ENCODE measurements at places on chromosomes 7 and 10. TPM values are rescaled to one million over a fixed set of nuclear protein-coding genes. Genes with fewer than 3 reads are reported as not detected.

ITGB8 gene
- 74.8 TPM for total RNA-seq

GRCh38 chr7:85829817-85830432, 643.1 kb upstream of the SEMA3D start:
- no peak for DNase-seq
- H3K27me3 ChIP-seq, result no peaks in the 10 kb centered on the region
- H3K4me1 ChIP-seq, result no peaks in the 10 kb centered on the region
- no peak overlapping the region for H3K27ac ChIP-seq
- H3K4me3 ChIP-seq, result no peak overlapping the region

DRGX gene
- not detected for total RNA-seq

LRIT1 gene
- not detected for total RNA-seq

- H3K4me1 ChIP-seq, result no peaks in the 10 kb centered on the region
- H3K27ac ChIP-seq, result no peak overlapping the region
- H3K36me3 ChIP-seq, result no peaks in the 10 kb centered on the region
- peak; percentile 12 for DNase-seq
- H3K4me3 ChIP-seq, result no peak overlapping the region
- no peaks in the 10 kb centered on the region for H3K27me3 ChIP-seq
These were observed 572 bp upstream of the BHLHA15 start for GRCh38 chr7:98210513-98211220.

TMEM213 gene
- total RNA-seq, result 0.35 TPM

GRCh38 chr7:44574287-44574872, 672 bp upstream of the DDX56 start:
- no peaks in the 10 kb centered on the region for H3K27me3 ChIP-seq
- H3K27ac ChIP-seq, result peak overlapping the region; percentile 91
- H3K36me3 ChIP-seq, result no peaks in the 10 kb centered on the region
- no peak for DNase-seq

DNA sequence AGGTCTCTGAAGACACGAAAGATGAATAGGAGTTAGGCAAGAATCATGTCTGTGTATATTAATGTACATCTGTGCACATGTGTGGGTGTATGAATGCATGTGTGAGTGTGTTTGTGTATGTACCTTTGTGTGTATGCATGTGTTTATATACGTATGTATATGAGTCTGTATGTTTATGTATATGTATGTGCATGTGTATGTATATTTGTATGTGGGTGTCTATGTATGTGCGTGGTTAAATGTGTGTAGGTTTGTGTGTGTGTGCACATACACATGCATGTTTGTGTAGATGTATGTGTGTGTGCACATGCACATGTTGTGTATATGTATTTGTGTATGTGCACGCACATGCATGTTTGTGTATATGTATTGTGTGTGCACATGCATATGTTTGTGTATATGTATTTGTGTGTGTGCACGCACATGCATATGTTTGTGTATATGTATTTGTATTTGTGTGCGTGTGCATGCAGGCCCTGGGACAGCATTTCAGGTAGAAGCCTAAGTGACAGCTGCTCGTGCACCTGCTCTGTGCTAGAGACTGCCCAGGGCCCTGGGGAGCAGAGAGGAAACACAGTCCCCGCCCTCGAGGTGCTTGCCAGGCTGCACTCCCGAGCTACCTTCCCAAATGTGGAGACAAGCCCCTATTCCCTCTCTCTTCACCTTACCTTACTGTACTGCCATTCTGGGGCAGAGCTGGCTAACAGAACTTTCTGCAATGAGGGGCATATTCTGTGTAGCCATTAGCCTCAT, 12.1 kb downstream of the PNLIPRP1 start:
- H3K4me1 ChIP-seq, result no peaks in the 10 kb centered on the region
- no peaks in the 10 kb centered on the region for H3K27me3 ChIP-seq
- no peaks in the 10 kb centered on the region for H3K36me3 ChIP-seq
- no peak overlapping the region for H3K27ac ChIP-seq

NPC1L1 gene
- total RNA-seq, result not detected

- H3K27me3 ChIP-seq, result no peaks in the 10 kb centered on the region
- H3K36me3 ChIP-seq, result no peaks in the 10 kb centered on the region
- peaks cover 8% of the 10 kb centered on the region for H3K4me1 ChIP-seq
- no peak overlapping the region for H3K27ac ChIP-seq
These were observed 2.0 kb upstream of the MTG1 start for GRCh38 chr10:133391761-133392518.

DNA sequence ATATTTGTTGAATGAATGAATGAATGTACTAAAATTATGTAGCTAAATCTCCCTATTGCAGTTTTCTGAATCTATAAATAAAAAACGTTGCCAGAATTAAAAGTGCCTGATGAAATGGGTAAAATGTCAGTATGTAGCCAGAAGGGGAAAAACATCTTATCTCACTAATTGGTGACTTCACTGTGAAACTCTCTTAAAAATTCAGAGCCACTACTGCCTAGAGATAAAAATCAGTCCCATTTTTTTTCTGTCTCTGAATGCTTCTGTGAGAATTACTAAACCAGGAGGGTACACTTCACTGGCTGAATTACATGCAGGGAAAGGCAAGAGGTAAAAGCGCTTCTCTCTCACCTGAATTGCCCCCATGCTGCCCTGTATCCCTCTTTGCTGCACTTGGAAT, 69.6 kb upstream of the HPS1 start:
- no peaks in the 10 kb centered on the region for H3K27me3 ChIP-seq
- no peak for DNase-seq
- no peaks in the 10 kb centered on the region for H3K36me3 ChIP-seq
- no peak overlapping the region for H3K4me3 ChIP-seq
- H3K4me1 ChIP-seq, result no peaks in the 10 kb centered on the region

HMX2 gene
- total RNA-seq, result not detected

DNA sequence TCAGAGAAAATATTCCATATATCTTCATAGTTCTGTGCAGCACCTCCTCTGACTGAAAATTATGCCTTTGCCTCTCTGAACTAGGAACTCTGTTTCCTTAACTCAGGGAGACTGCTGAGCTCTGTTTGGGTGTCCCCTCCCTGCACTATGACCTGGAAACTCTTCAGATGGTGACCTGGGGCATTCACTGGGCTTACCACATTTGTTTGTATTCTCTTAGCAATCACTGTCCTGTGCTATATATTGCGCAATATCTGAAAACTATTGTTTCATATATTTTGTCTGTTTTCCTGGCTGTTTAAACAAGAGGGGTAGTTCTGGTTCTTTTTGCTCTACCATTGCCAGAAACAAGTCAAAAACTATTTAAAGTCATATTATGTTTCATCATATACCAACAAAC, 181.8 kb upstream of the KIAA1217 start:
- no peak overlapping the region for H3K27ac ChIP-seq
- no peaks in the 10 kb centered on the region for H3K4me1 ChIP-seq
- H3K27me3 ChIP-seq, result no peaks in the 10 kb centered on the region
- no peak overlapping the region for H3K4me3 ChIP-seq
- no peaks in the 10 kb centered on the region for H3K36me3 ChIP-seq

DNA sequence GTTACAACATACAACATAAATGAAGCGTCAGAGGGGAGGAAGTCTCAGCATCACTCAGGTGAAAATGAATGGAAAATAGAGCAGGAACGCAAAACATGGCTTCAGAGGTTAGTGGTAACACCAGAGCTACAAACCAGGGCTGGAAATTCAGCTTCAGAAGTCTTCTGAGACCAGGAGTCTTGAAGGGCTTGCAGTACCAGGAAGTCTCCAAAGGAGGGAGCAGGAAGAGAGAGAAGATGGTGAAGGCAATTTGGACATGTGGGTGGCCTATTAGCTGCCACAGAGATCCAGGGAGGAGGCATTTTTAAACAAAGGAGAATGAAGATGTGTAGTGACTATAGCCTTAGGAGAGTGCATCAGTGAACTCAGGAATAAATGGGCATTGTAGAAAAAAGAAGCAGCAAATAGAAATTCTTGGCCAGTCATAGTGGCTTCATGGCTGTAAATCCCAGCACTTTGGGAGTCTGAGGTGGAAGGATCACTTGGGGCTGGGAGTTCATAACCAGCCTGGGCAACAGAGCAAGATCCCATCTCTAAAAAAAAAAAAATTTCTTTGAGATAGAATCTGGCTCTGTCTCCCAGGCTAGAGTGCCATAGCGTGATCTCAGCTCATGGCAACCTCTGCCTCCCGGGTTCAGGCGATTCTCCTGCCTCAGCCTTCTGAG, 9.3 kb upstream of the TET1 start:
- no peak overlapping the region for H3K4me3 ChIP-seq
- no peaks in the 10 kb centered on the region for H3K27me3 ChIP-seq

ADAM22 gene
- 6.9 TPM for total RNA-seq

EGR2 gene
- 3.4 TPM for total RNA-seq

DNA sequence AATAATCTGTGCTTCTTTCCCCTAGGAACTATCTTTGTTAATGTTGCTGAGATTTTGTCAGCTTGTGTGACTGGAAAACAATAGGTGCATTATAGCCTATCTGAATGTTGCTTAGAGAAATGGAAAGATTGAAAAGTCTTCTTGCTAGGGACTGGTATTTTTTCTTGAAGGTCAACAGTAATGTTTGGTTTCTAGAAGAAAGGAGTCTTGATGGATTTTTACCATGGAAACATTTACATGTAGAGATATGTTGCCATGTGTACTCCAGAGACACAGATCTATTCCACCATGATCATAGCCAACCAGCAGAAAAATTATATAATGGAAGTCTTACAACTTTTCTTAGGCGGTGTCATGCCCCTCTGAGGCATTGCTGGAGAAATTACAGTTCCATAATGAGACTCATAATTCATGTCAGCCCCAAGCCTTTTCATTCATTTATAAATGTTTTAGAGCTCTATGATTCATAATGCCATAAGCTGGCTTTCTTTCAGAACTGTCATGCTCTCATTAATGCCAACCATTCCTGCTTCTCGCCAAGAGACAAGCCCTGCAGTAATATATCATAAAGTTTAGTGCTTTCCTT, 175.1 kb upstream of the PTPRZ1 start:
- no peaks in the 10 kb centered on the region for H3K4me1 ChIP-seq
- DNase-seq, result no peak
- H3K27me3 ChIP-seq, result no peaks in the 10 kb centered on the region
- H3K36me3 ChIP-seq, result no peaks in the 10 kb centered on the region
- no peak overlapping the region for H3K4me3 ChIP-seq

DNA sequence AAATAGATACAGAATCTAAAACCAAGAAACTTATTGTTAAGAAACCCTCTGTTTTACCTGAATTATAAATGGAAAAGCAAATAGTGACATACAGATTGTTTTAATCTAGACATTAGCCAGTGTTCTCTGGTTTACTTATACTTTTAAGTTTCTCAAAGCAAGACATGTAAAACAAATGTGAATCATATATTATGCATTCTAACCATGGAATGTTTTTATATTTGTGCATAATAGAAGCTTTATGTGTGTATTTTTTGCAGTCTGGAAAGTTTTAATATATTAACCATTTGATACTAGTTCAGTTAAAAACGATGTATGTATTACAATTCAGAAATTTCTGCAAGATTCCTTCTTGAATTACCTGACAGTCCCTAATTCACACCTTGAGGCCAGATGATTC, 150.6 kb upstream of the TMEM72 start:
- no peaks in the 10 kb centered on the region for H3K27me3 ChIP-seq

TAS2R41 gene
- total RNA-seq, result 3.3 TPM

DNA sequence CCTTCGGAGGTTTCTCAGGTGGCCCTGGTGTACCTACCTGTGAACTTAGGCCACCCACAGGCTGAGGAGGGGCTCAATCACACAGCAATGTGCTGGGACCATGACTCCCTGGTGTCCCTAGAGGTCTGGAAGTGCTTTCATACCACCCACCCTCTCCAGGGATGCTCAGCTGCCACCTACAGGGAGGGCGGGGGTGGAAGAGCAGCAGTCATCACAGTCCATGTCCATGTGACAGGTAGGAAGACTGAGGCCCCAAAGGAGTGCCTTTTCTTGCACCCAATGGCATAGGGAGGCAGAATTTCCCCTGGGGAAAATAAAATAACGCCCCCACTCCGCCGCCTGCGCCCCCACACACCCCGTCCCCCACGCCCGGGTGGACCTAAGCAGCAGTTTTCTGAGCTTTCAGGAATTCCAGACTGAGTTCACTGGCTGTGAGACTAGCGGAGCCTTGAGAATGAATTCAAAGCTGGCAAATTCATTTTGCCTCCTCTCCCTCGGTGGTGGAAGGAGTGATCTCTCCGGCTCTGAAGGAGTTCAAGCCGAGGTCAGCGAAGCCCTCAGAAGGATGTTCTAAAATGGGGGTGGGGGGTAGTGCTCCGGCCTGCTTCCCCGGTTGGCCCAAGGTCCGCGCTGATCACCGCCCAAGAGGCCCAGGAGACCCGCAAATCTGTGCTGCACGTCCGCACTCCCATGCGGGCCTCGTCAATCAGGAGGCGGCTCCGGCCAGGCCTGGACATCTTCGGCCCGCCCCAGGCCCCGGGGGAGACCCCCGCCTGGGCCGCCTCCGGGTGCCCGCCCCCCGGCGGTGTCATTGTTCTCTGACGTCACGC, 2.1 kb upstream of the ZMIZ1 start:
- no peak for DNase-seq
- no peaks in the 10 kb centered on the region for H3K36me3 ChIP-seq
- H3K4me1 ChIP-seq, result peaks cover 3% of the 10 kb centered on the region

GRCh38 chr10:61750943-61751471, 88.3 kb downstream of the CABCOCO1 start:
- H3K27ac ChIP-seq, result no peak overlapping the region
- peak; percentile 34 for DNase-seq
- no peaks in the 10 kb centered on the region for H3K27me3 ChIP-seq
- no peaks in the 10 kb centered on the region for H3K4me1 ChIP-seq
- H3K4me3 ChIP-seq, result no peak overlapping the region

- H3K27ac ChIP-seq, result no peak overlapping the region
- no peak overlapping the region for H3K4me3 ChIP-seq
- H3K4me1 ChIP-seq, result no peaks in the 10 kb centered on the region
- H3K27me3 ChIP-seq, result no peaks in the 10 kb centered on the region
These were observed 33.9 kb upstream of the MKX start for GRCh38 chr10:27779462-27780015.

NKX2-3 gene
- not detected for total RNA-seq
